ENCODE measurements at places on chromosomes 7 and 10.

- DNase-seq, result no peak
These were observed 91.9 kb downstream of the PCGF5 start for GRCh38 chr10:91312382-91312733.

- no peak for DNase-seq
These were observed 33.8 kb downstream of the GALNT17 start for GRCh38 chr7:71165708-71166107.

DNA sequence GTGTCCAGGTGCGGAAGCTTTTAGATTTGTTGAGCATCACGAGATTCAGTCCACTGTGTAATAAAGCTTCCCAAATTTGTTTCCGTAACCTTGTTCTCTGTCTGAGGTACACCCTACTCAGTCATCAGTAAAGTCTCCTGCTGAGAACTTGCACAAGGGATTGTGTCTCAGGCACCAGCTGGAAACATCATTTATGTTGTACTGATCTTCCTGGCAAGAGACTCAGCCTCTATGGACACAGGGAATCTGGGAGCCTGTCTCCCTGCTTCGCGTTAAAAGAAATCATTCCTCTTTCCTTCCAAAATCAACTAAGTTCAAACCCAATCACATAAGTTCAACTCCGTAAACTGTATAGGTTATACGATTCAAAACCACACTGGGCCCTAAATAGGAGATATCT, 336.8 kb downstream of the GPR37 start:
- DNase-seq, result no peak

- no peak for DNase-seq
These were observed 88.7 kb downstream of the OSBPL3 start for GRCh38 chr7:24891311-24891735.

GRCh38 chr10:8272794-8273425, 218.4 kb downstream of the GATA3 start:
- no peak for DNase-seq

Data from MV-4-11 (cell line).